ENCODE measurements at places on chromosomes 13 and 19.

DNA sequence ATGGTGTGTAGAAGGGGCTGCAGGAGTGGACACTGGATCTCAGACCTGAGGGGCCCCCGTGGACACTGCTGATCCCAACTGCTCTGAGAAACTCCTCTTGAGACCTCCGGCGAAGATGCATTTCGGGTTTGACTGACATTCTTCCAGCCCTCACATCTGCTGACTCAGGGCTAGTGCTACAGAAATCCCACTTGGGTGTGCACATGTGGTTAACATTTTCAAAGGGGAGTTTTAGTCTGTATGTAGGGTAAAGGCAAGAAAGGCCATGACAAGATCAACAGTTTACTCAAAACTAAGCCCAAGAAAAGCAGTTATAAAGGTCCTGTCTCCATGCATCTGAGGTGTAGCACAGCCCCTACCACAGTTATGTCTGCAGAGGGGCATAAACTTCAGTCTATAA, 31.2 kb downstream of the DLEU7 start:
- DNase-seq: no peak

DNA sequence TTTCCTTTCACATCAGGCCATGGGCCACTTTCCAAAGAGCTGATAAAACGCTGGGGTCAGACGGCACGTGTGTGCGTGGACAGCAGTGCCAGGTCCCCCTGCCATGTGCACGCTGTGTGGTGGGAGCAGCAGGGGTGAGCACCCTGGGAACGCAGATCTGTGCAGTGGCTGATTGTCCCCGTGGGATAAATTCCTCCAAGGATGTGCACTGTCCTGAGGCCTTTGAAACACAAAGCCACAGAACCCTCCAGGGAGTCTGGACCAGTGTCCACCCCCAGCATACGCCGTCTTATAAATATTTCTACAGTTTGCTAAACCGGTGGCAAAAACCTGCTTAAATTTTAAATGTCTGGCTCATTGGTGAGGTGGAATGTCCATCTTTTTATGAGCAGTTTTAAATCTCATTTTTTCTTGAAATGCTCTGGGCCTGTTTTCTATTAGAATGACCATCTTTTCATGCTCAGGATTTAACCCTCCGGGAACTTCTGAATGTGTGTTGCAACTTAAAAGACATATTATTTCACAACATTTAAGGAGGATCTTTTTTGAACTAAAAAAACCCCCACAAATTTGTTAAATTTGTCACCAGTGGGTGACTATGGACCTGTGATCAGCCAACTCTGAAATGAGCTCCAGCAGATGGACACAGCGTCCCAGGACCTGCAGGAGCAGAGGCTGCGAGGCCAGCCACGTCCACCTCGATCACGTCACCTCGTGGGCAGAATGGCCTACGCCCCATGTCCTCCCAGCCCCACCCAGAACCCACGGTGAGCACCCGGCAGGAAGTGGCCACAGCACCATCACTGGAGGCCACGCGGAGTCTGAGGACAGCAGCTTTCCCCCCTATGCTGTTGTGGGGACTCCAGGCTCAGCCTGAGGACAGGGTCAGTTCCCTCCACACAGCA, 68.6 kb downstream of the RASA3 start:
- DNase-seq: no peak

GRCh38 chr13:43058831-43059230, 35.4 kb downstream of the DNAJC15 start:
- no peak for DNase-seq

DNA sequence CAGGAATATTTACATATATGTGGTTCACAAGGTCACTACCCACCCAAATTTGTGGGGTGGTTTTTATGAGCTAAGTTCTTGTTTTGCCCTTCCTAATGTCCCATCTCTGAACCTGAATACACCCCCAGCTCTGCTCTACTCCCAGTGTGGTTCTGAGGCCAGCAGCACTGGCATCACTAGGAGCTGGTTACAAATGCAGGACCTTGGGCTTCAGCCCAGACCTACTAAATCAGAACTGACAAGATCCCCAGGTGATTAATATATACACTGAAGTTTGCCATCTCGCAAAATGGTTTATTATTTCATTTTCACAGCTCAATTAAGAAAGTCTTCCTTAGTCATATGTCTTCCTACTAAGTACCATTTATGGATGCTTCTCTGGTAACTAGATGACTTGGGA, 67.9 kb downstream of the FOXO1 start:
- DNase-seq: no peak

All from GM20000 (cell line).